H7 (cell line): ENCODE measurements at places on chromosomes 4 and X.

- DNase-seq: no peak
Measured at GRCh38 chrX:30863974-30864373, 25.1 kb downstream of the TAB3 start.

DNA sequence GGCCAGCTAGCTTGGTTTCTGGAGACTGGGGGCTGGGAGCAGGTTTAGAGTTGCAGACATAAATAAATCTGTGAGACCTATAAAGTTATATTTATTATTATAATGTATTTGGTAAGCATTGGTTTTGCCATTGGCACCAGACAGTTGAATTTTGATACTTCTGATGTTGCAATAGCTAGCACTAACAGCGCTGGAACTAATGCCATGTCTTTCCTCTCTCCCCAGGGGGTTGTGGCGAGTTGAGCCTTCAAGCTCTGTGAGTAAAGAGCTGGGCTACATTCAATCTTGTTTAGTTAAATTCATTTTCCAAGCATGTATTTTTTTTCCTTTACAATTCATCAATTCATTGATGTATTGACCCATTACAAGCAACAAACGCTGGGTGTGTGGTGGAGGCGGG lies 358.7 kb upstream of the NR3C2 start:
- DNase-seq: no peak

DNA sequence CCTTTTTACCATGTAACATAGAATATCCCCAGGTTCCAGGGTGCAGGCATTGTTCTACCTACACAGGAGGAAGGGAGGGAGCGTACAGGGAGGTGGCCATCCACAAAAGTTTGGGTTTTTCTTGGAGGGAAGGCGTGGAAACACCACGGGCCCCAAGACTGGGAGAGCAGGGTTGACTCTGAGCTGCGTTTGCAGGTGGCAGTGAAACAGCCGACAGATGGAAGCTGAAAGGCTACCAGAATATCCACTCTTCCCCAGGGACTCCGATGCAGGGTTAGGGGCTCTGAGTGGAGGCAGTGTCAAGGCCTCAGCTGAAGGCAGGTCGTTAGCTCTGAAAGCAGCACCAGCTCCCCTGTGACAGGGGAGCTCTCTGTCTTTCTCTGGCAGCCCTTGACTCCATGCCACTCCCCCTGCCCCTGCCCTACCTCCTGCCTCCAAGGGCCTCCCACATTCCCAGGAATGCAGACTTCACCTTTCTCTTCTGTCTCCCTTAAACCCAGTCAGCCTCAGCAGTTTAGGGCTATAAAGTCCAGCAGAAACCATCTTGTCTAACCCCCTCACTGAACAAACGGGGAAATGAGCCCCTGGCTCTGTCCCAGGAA lies 14.0 kb upstream of the GLOD5 start:
- peak; percentile 40 for DNase-seq

- no peak for DNase-seq
Measured at GRCh38 chrX:97389761-97390192, 506.1 kb downstream of the RPA4 start.

- DNase-seq: peak; percentile 91
Measured at GRCh38 chrX:10173331-10173900, 16.6 kb downstream of the CLCN4 start.

GRCh38 chrX:68835468-68835867 lies 6.6 kb downstream of the EFNB1 start:
- peak; percentile 16 for DNase-seq

- DNase-seq: no peak
Measured at GRCh38 chr4:119261986-119262385, 49.5 kb downstream of the USP53 start.

DNA sequence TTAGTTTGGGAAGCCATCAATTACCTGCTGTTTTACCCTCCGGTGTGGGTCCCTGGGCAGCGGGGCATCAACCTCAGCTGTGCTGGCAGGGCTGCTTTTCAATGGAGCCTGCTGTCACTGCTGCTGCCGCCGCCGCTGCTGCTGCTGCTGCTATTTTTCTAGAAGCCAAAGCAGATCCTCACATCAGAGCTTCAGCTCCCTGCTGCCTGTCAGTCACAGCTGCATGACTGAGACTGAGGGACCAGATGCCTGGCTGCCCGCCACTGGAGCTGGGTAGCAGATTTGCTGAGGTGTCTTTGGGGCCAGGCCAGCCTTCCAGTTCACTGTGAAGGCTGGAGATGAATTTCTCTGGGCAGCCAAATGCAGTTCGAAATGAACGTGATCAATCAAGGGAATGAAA lies 200.3 kb upstream of the NHS start:
- no peak for DNase-seq
